ENCODE measurements at places on chromosomes 1 and 21.

- no peak for DNase-seq
These were observed 254.4 kb downstream of the BRINP2 start for GRCh38 chr1:177425199-177425598.

DNA sequence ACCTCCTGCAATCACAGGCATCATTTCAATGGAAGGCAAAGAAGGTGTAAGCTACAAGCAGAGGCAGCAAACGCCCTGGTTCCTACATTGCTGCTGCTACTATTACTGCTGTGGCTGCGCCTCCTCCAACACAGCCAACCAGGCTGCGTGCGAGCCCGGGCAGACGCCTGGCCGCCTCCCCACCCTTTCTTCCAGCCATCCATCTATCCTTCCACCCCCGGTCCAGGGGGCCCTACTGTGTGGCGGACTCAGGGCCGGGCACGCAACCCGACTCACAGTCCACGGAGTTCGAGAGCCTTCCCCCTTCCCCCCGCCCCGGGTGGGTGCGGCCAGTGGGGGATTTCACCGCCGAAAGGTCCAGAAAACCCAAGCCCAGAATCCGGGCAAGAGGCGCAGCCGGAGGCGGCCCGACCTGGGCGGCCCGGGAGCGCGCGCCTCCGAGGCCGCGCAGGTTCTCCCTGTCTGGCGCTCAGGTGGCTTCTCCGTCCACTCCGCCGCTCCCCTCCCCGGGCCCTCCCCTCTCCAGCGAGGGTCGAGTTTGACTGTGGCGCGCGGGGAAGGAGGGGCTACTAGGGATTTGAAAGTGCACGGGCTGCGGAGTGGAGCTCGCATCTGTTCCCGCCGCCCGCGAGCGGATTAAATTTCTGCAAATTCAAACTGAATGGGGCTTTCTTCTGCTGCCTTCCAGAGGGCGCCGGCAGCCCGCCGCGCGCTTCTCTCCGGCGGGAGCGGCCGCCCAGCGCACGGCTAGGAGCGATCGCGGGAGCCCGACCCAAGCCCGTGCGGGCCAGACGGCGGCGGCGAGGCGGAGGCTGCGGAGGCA is at the start of gene HUNK:
TSS of gene HUNK (plus strand) at position 569 of the 823 bp plus-strand sequence. CDS start 655 bp downstream, outside the sequence.
- DNase-seq, result peak; percentile 56

GRCh38 chr1:84407958-84408422 is 9.7 kb downstream of the DNASE2B start:
- no peak for DNase-seq

DNA sequence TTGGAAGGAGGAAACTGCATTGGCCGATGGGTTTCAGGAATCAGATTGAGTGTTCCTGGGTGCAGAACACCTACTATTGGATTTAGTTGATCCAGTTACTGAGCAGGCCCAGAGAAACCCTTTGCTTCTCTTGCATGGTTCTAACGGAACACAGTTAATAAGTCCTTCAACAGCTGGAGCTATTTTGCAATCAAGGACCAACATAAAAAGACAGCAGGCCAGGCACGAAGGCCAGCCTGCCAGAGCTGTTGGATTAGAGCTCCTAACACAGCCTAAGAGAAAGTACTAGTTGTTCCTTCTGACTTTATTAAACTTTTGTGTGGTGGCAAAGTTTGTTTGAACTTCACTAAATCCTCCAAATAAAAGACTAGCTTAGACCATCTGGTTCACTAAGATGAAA is 148.0 kb upstream of the LMO4 start:
- DNase-seq, result no peak

GRCh38 chr1:59919746-59920145 is 6.8 kb downstream of the CYP2J2 start:
- DNase-seq, result no peak

All from nucleus accumbens (tissue), 56 donors.